Ovary (tissue), 10 donors: ENCODE measurements at places on chromosomes 3 and 15. TPM values are rescaled to one million over a fixed set of nuclear protein-coding genes. Genes with fewer than 3 reads are reported as not detected.

DNA sequence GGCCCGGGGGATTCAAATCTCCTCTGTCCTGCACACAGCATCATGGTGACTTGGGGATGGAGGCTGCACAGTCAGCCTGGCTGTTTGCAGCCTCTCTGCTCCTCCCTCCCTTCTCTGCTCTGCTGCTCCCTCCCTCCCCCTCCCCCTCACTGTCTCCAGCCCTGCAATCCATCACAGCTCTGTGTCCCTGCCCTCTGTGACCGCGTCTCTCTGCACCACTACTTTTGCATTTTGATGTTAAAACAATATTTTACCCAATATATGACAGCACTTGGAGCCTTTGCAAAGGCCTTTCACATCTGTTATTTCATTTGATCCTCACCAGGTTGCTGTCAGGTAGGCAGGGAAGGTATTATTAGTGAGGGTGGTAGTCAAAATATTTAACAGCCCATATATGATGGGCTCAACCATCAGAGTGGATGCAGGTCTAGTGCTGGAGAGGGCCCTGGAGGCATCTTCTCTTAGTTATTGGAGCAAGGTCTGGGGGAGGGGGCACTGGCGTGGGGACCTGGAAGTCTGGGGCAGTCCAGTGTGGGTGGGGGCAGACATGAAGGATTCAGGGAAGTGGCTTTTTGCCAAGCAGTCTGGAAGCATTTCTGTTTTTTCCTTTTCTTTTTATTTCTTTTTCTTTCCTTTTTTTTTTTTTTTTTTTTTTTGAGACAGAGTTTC lies 16.3 kb upstream of the VPS8 start:
- no peak for DNase-seq

Gene CAMP
- 0.12 TPM for polyA plus RNA-seq

Gene RTP3
- polyA plus RNA-seq = not detected

GRCh38 chr3:189625572-189625971 lies 5.6 kb upstream of the TP63 start:
- no peak for DNase-seq

Gene OR4F15
- not detected for polyA plus RNA-seq

Gene GPR176
- 8.5 TPM for polyA plus RNA-seq

- no peak for DNase-seq
These were observed 643 bp downstream of the MYO5A start for GRCh38 chr15:52527911-52528563.

- no peak for DNase-seq
These were observed at the start of gene DRD3 for GRCh38 chr3:114178770-114179368. DRD3 (minus strand) TSS chr3:114179052; CDS start chr3:114171992, 7,060 bp downstream.

GRCh38 chr15:52020221-52021085 lies 1.4 kb downstream of the MAPK6 start:
- DNase-seq = no peak

GRCh38 chr3:46960835-46961234 lies 15.7 kb downstream of the CCDC12 start:
- no peak for DNase-seq

Gene LRRIQ4
- polyA plus RNA-seq = 0.17 TPM

Gene FSD2
- not detected for polyA plus RNA-seq

DNA sequence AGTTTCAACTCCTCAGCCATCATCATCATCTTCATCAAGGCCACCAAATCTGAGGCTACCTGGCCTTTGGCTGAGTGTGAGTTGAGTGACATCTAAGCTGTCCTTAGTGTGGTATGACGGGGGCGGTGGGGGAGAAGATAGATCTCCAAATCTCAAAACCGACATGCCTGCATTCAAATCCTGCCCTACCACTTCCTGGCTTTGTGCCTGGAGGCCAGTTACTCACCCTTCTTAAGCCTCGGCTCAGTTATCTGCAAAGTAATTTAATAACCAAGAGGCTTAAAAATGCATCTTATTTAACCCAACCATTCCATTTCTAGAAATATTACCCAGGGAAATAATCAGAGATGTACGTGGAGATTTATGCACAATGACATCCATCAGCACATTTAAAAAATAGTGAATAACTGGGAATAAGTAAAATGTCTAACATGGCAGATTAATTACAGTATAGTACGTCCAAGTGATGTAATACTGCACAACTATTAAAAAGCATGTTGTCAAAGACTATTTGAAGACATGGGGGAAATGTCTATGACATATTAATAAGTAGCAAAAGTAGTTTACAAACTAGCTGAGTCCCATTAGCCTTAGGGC lies 167.4 kb downstream of the NTRK3 start:
- DNase-seq = no peak

Gene RPUSD3
- 19.4 TPM for polyA plus RNA-seq

GRCh38 chr15:81754078-81754477 lies 291.7 kb downstream of the MEX3B start:
- no peak for DNase-seq

Gene TNIK
- 1.1 TPM for polyA plus RNA-seq

Gene ARHGEF26
- polyA plus RNA-seq = 6.9 TPM

DNA sequence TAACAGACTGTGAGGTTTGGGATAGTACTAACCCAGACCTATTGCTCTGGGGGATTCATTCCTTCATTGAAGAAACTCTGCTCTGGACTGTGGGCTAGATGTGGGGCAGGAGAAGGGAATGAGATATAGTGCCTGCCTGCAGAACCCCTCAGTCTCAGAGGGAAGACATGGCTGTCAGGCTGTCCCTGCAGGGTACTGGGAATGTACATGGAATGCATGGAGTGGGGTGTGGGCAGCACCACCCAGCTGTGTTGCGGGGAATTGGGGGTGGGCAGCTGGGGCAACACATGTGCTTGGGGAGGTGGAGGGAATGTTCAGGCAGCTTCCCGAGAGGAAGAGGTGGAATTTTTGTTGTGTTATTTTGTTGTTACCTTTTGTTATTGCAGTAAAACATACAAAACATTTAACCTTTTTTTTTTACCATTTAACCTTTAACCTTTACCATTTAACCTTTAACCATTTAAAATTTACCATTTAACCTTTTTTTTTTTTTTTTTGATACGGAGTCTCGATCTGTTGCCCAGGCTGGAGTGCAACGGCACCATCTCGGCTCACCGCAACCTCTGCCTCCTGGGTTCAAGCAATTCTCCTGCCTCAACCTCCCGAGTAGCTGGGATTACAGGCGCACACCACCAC lies 7.3 kb downstream of the PAQR5 start:
- DNase-seq = no peak

Gene CD96
- polyA plus RNA-seq = 0.41 TPM

- no peak for DNase-seq
These were observed 41.8 kb upstream of the GOLM2 start for GRCh38 chr15:44246521-44247268.

GRCh38 chr15:41011055-41011815 lies 58.0 kb downstream of the CHAC1 start:
- no peak for DNase-seq

GRCh38 chr3:23000371-23000770 lies 202.8 kb upstream of the UBE2E2 start:
- DNase-seq = no peak

- no peak for DNase-seq
These were observed 215.7 kb upstream of the FEZF2 start for GRCh38 chr3:62589078-62589477.

Gene ASB14
- polyA plus RNA-seq = not detected

DNA sequence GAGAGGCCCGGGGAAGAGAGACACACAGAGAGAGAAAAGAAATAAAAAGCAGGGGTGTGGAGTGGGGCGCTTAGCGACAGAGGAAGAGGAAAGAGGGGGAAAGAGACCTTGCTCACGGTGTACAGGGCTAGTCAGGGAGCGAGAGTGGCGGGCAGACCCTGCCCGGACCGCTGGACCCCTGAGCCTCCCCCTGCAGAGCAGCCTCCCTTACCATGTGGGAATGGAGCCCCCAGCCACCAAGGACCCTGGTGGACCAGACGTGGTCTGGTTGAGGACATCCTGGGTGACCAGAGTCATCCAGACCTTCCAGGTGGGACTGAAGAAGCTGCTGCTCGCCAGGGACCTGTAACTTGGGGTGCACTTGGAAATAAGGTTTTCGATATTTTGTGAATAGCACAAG lies 129.6 kb downstream of the CHSY1 start:
- no peak for DNase-seq

GRCh38 chr15:38682363-38682762 lies 117.7 kb upstream of the RASGRP1 start:
- DNase-seq = no peak

Gene TKT
- polyA plus RNA-seq = 62.6 TPM

Gene ZPLD1
- 0.20 TPM for polyA plus RNA-seq
